ENCODE measurements at places on chromosomes 5 and 9.

DNA sequence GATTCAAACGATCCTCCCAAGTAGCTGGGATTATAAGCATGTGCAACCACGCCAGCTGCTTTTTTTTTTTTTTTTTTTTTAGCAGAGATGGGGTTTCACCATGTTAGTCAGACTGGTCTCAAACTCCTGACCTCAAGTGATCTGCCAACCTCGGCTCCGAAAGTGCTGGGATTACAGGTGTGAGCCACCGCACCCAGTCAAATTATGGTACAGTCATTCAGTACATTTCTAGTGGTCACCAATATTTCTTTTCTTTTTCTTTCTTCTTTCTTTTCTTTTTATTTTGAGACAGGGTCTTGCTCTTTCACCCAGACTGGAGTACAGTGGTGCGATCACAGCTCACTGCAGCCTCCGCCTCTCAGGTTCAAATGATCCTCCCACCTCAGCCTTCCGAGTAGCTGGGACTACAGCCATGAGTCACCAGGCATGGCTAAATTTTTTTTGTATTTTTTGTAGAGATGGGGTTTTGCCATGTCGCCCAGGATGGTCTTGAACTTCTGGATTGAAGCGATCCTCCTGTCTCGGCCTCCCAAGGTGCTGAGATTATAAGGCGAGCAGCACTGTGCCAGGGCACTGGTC is 25.4 kb upstream of the DCP2 start:
- DNase-seq = no peak

DNA sequence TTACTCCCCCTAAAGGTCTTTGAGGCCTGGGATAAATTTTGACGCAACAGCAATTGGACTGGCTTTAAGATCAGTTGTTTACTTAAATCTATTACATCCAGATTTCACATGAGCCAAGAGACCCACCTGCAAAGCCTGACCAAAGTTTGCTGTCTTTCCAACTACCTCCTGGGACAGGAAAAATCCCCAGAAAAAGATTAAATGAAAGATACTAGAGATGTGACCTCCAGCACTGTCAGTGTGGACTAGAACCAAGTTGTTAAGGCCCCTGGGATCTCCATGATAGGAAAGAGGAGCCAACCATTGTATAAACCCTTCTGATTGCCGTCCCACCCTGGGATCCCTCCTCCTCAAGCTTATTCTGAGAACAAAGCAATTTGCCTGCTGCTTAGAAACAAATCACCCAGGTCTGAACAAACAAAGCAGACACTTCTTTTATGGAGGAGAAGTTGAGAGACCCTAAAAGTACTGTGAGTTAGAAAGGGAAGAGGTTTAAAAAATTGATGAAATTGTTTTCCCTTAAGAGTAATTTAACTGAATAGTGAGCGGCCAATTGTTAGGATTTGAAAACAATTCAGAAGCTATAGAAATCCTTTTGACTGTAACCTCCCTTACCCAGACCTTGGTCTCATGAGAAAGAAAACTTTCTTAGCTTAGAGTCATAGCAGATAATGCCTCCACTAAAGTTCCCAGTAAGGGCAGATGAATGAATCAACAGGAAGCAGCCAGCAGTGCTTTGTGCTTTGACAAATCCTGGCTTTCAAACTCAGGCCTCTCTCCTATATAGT is 255.2 kb downstream of the TMEM167A start:
- DNase-seq = no peak

GRCh38 chr9:116178481-116179211 is 25.1 kb downstream of the PAPPA start:
- no peak for DNase-seq

- no peak for DNase-seq
Measured at GRCh38 chr9:131481441-131482342, 21.0 kb upstream of the POMT1 start.

- no peak for DNase-seq
Measured at GRCh38 chr9:100277166-100277979, 75.4 kb downstream of the TEX10 start.

GRCh38 chr9:126984969-126985368 is 70.4 kb downstream of the RALGPS1 start:
- DNase-seq = no peak

- no peak for DNase-seq
Measured at GRCh38 chr5:167934551-167934971, 356.9 kb upstream of the WWC1 start.

GRCh38 chr9:84305497-84306131 is 34.9 kb downstream of the SLC28A3 start:
- no peak for DNase-seq

DNA sequence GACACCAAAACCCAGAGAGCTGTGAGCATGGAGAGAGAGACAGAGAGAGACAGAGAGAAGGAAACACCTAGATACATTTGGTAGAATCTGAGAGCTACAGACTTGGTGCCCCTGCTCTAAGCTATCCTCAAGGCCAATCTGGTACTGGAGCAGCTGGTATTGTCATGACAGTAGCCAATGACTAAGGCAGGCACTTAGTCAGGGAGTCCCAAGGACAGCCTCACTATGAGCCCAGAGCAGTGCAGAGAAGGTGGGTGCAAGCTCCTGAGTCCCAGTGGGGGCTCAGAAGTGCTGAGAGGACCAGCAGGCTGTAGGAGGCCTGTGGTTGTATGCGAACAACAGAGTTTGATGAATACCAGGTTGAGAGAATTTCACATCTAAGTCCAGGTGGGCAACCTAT is 300.4 kb upstream of the ZNF608 start:
- DNase-seq = no peak

- DNase-seq = no peak
Measured at GRCh38 chr5:131226899-131227298, 37.0 kb upstream of the CDC42SE2 start.

DNA sequence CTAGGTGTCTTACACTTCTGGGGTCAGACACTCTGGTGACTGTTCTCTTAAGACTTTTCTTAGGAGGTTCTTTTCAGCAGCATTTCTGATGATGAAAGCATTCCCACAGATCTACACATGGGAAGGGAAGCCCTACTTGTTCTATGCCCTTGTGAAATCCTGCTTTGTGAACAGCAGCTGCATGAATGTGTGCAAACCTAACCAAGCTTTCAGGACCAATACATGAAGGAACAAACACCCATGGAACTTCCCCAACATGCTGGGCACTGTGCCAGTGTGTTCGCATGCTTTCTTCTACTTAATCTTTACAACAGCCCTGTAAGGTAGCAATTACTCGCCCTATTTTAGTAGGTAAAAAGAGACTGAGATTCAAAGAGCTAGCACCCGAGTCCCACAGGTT is 439.9 kb upstream of the KLF4 start:
- DNase-seq = no peak

DNA sequence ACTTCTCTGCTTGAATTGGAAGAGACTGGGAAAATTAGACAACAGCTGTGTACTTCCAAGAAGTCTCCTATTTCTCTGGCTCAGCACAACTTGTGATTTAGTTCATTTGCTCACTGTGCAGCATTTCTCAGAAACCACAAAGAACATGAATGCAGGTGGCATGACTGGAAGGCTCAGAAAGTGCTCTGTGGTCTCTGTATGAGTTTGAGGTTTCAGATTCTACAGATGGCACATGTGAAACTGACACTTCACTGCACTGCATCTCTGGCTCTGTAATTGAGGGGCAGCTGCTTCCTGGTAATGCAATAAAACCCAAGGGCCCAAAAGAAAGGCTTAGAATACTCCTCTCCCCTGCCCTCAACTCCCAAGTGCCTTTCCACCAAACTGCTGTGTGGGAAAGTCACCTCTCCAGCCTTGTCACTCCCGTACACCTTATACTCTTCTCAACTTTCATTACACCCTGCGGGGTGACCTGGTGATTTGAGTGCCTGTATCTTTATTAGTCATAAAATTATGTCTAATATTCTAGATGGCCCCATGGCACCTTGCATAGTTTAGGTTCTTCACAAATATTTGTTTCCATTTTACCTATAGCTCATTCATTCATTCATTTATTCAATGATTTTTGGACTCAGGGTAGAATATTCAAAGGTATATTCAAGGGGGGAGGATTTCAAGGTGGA is 82.5 kb downstream of the ESM1 start:
- peak; percentile 5 for DNase-seq

- no peak for DNase-seq
Measured at GRCh38 chr5:146623666-146624065, 107.7 kb upstream of the GPR151 start.

GRCh38 chr5:114634967-114635901 is 273.4 kb downstream of the KCNN2 start:
- DNase-seq = no peak

- DNase-seq = no peak
Measured at GRCh38 chr9:35407846-35408245, 82.1 kb upstream of the RUSC2 start.

- no peak for DNase-seq
Measured at GRCh38 chr5:37055383-37055990, 178.9 kb downstream of the NIPBL start.

GRCh38 chr9:130937146-130938076 is 1.6 kb downstream of the FIBCD1 start:
- no peak for DNase-seq

- no peak for DNase-seq
Measured at GRCh38 chr5:40017135-40017534, 592.4 kb upstream of the DAB2 start.

DNA sequence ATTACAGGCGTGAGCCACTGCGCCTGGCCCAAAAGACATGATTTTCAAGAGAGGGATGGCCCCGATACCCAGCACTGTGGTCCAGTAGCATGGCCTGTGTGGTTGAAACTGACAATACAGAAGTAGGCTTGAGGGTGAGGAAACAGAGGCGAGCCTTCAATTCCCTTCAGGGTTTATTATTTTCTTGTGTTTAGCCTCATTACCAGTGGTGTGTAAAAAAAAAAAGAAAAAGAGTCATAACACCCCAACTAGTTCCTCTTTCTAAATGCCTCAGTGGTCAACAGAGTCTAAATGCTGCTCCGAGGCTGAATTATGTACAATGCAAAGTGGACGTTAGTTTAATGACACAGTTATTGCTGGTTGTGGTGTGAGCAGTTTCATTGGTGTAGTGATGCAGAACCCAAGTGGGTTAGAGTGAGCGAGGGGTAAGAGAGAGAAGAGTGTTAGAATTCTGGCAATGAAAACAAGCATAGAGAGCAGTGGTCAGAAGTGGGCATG is 58.8 kb downstream of the SNX30 start:
- DNase-seq = no peak

DNA sequence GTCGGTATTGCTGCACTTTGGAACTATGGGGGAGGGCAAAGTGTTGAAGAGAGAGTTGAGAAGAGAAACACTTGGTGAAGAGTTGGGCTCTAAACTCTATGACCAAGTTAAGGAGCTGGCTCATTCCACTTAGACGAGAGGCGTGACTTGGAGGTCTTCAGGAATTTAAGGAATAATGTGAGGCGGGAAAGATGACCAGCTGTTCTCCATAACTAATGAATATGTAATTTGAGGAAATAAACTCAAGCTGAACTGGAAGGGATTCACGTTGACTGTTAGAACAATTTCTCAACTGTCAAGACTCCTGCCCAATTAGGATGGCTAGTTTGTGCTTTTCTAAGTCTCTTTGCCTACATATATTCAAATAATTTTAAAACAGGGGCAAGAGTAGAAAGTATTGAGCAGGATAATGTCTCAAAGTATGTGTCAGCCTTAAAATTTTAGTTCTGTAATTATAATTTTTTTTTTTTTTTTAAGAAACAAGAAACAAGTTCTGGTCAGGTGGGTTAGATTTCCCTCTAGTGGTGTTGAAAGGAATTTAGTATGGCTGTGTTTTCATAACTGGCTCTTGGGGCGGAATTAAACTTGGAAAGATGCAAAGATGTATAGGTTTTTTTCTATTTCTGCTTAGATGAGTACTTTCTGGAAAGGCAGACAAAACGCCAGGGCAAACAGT is 33.4 kb downstream of the TMEM252 start:
- no peak for DNase-seq

DNA sequence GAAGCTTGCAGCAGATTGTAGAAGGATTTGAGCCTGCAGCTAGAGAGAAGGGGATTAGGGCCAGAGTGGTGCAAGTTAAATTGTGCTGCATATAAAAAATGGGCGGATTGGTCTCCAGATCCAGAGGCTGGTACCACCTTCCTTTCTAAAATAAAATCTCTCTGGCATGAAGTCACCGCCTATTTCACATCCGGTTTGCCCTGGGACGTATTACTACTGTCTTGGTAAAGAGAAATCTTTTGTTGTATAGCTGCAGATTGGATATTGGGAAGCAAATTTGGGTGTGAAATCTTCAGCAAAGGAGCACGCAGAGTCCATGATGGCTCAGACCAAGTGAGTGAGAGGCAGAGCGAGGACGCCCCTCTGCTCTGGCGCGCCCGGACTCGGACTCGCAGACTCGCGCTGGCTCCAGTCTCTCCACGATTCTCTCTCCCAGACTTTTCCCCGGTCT is at the start of gene GABRA1:
Gene GABRA1, plus strand, starts transcription at position 180 of the 451 bp plus-strand sequence. CDS start 2,691 bp downstream, outside the sequence.
- no peak for DNase-seq

DNA sequence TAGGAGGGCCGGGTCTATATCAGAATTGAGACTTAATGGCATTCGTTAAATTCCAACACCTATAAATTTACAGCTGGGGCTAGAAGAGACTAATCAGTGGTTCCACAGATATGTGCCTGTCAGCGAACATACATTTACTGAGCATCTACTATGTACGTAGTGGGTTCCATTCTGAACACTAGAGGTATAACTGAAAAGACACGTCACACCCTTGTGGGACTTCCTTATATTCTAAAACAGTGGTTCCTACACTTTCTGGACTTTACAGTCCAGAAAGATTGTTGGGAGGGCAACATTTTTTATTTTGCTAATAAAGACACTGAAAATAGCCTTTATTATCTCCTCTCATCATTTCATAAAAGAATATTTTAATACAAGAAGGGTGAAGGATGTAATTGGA is 140.5 kb downstream of the SCAMP1 start:
- no peak for DNase-seq

- no peak for DNase-seq
Measured at GRCh38 chr5:8550921-8551320, 682.0 kb downstream of the MTRR start.

DNA sequence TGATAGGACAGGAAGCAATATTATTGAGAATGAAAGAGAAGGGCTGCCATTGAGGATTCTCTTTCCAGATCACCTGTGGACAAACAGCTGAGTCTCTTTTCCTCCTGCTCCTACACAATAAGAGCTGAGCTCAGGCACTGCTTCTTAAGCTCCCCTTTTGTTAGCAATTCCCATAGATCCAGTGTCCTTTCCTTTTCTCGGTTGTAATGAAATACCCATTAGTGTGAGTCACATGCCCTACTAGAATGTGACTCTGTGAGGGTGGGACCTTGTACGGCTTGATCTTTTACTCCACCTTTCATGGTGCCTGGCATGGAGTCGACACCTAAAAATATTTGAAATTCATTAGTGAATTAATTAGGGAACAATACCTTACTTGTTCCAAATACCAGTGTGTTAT is 269.2 kb downstream of the NR3C1 start:
- no peak for DNase-seq

DNA sequence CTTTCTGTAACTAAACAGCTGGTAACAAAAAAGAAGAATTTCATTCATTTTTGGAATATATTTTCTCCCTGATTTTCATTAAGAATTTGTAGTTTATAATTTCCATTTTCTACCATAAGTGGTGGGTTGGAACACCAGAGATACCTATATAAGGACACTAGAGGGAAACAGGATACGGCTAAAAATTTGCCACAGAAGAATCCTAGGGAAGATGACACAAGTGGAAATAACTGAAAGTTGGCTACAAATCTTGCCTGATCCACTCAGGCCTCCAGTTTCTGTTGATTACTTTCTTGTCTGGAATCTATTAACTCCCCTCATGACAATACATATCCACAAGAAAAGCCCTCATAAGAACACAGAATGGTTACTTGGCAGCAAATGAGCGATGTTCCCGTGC is 46.8 kb downstream of the FREM1 start:
- DNase-seq = no peak

- DNase-seq = no peak
Measured at GRCh38 chr5:56569076-56569475, 246.3 kb upstream of the MAP3K1 start.

GRCh38 chr5:170238456-170239196 is 5.8 kb downstream of the C5orf58 start:
- no peak for DNase-seq
